ENCODE measurements at places on chromosomes 6 and 20. TPM values are rescaled to one million over a fixed set of nuclear protein-coding genes. Genes with fewer than 3 reads are reported as not detected.

SNRPB gene
- total RNA-seq: 789 TPM

DNA sequence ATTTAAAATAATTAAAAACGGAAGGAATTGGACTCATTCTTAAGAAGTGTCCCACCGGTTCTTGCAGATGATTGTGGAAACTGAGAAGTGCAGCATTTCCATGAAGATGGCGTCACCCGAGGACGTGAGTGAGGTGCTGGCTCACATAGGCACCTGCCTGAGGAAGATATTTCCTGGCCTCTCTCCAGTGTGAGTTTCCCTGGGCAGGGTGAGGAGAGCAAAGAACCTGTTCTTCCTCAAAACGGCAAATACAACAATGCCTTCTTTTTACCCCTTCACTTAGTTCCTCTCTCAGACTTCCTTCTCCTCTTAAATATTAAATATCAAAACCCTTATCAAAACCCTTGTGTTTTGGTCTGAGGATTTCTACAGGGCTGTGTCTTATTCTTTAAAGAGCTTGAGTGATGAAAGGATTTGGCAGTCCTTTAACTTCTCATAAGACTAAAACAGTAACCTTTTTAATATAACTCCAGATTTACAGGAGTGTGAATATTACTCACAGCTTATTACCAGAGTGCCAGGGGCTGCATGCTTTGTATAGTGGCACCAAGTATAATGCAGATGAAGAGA is 156.3 kb downstream of the CARMIL1 start:
- no peak for DNase-seq

SIRPB2 gene
- total RNA-seq: not detected

DEFB129 gene
- total RNA-seq: not detected

GRCh38 chr6:14458669-14459266 is 341.2 kb downstream of the CD83 start:
- no peak for DNase-seq

DNA sequence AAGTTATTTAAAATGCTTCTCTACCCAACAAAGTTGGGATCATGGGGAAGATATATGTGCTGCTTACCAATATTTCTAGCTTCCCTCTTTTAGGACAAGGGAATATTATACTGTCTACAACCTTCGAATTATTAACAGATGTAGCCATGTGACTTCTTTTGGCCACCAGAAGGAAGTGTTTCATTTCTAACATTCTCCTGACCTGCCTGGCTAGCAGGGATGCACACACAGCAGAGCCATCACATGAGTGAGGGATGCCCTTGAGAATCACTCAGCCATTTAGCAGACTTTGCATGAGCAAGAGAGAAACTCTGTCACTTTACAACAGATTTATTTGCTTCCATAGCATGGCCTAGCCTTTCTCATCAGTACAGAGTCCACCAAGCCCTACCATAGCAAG is 230.7 kb upstream of the MARCKS start:
- DNase-seq: no peak

DNA sequence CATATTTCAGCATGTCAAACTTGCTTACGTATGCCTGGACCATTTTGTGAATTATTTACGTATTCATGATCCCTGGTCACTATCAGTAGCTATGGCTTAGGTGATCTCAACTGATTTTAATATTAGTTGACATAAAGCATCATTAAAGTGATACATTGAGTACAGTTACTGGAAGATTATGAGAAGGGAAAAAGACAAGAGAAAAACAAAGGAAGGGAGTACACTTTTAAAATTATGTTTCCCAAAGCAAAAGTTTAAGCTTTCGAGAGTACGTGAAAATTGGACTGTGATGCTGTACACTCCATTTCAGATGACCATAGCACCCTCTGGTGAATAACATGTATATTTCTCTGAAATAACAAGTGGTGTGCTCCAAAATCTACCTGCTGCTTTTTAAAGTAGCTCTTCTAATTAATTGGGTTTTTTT is 215.0 kb upstream of the HSF2 start:
- no peak for DNase-seq

GRCh38 chr20:50920997-50921396 is 10.2 kb downstream of the ADNP start:
- DNase-seq: no peak

- no peak for DNase-seq
These were observed 76.7 kb downstream of the PREP start for GRCh38 chr6:105326216-105326615.

PACSIN1 gene
- total RNA-seq: 3.4 TPM

DNA sequence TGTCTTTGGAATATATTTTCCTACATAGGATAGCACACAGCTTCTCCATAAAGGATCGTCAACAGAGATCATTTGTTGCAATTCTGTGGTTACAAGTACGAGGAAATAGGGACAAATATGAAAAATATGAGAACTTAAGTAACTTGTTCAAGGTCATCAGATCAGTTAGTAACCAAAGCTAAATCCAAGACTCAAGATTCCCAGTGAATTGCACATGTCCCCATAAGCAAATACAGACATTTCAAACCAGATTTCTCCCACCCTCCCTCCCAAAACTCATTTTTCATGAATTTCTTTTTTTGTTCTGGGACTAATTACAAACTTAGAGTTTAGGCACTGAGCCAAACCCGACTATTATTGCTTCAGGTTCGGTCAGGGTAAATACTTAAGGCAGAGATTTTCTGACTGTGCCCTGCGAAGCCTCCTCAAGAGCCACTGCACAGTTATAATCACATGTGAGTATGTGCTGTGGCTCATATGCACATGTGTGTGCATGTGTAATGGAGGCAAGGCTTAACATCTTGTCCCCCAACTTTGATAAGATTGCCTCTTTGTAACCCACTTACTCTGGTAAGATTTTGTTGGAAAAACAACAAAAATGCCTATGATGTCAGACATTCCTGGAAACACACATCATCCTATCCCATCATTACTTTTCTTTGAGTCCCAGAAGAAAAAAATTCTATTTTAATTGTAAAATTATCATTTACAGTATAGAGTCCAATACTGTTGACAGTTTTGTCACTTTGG is 216.2 kb downstream of the CD83 start:
- DNase-seq: no peak

DNA sequence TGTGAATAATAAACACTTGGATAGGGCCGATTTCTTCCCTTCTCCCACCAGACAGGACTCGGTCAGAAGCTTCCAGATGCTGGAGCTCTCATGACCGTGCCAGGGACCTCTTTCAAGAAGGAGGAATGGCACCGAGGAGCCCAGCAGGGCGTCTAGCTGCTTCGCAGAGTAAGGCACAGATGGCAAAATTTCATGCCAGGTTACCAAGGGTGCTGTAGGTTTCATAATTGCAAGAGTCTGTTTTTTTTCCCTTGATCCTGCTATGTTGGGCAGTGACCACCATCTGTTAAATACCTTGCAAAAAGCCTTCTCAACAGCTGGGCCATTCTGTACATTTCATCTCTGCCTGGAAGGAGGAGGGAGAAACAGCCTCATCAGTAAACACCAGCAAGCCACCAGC is 111.8 kb downstream of the EDN3 start:
- DNase-seq: no peak

DNA sequence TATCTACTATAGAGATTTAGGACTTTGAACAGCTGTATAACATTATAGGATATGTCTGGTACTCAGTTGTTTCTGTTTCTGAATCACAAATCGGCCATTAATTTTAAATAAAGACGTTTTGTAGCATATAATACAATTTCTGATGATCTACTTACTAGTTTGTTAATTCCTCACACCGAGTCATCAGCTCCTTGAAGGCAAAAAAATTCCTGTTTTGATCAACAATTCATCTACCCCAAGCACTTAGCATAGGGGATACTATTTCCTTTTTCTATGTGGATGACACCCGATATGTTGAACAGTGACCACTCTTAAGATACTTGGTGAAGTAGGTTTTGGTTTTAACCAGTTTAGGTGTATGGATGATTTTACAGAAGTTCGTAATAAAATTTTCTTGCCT is 107.3 kb downstream of the NCOA3 start:
- DNase-seq: no peak

MYB gene
- total RNA-seq: 1.8 TPM

- no peak for DNase-seq
These were observed 6.8 kb upstream of the BTN1A1 start for GRCh38 chr6:26493258-26493657.

TRIM38 gene
- total RNA-seq: 2.3 TPM

GRCh38 chr6:144519426-144519825 is 234.3 kb downstream of the UTRN start:
- DNase-seq: no peak

LAMA5 gene
- total RNA-seq: 61.0 TPM

DNA sequence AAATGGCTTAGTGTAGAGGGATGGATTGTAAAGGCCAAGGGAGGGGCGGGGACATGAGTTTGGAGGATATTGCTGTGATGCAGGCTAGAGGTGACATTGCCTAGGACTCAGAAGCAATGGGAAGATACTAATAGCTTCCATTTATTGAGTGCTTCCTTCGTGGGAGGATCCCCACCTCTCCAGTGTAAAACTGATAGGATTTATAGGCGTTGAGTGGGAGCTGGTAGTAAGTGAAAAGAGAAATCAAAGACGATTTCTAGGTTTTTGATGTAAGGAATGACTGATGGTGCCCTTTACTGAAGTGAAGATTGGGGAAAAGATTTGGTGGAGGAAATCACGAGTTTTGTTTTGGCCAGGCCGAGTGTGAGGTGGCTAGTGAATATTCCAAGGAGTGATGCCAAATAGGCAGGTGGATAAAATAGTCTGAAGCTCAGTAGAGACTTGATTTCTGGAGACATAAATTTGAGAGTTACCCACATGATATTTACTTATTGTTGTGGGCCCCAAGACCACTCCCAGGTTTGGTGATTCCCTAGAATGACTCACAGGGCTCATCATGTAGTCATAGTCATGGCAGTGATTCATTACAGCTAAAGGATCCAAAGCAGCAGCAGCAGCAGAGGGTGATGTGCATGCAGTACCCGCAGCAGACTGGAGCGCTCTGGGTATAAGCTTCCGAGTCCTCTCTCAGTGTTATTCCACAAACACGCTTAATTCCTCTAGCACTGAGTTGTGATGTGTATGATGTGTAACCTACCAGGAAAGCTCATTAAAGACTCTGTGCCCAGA is 10.2 kb downstream of the RPRD1B start:
- DNase-seq: no peak

GRCh38 chr6:89269252-89269651 is 45.8 kb downstream of the GABRR2 start:
- no peak for DNase-seq

OR2H1 gene
- total RNA-seq: not detected

GRCh38 chr6:82178077-82178758 is 69.3 kb downstream of the IBTK start:
- DNase-seq: no peak

LINC00237 gene
- 3.7 TPM for total RNA-seq

DNA sequence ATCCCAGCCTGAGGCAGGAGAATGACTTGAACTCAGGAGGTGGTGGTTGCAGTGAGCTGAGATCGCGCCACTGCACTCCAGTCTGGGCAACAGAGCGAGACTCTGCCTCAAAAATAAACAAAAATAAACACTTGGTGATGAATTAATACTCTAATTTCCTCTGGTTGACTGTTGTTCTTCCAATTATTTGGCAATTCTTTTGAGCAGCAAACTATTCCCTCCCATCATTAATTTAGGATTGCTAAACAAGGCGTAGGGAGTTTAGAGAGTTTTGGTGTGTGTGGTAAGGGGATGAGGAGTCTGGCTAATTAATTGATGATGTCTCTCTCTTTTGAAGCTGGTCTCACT is 2.7 kb upstream of the ID1 start:
- DNase-seq: no peak

PGBD1 gene
- total RNA-seq: 6.3 TPM

GRCh38 chr6:582370-582769 is 74.5 kb downstream of the HUS1B start:
- peak; percentile 83 for DNase-seq

DNA sequence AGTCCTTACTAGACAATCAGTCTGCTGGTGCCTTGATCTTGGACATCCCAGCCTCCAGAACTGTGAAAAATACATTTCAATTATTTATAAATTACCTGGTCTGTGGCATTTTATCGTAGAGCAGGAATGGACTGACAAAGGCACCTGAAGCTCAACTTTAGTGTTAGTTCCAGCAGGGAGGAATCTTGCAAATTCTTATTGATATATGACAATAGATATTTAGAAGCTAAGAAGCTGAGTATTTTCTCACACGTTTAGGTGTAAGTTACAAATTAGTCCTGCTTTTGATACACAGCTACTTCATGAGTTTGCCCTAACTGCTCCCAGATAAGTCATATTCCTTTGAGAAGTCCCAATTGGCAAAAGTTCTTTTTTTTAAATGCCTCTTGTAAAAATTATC is 138.0 kb upstream of the ZNF217 start:
- DNase-seq: no peak

TTK gene
- 97.9 TPM for total RNA-seq

- DNase-seq: peak; percentile 77
These were observed 83.6 kb downstream of the MRPL14 start for GRCh38 chr6:44043479-44044153.

HSPA12B gene
- total RNA-seq: 0.97 TPM

DIDO1 gene
- total RNA-seq: 53.2 TPM

NCOA3 gene
- total RNA-seq: 10.1 TPM

DNA sequence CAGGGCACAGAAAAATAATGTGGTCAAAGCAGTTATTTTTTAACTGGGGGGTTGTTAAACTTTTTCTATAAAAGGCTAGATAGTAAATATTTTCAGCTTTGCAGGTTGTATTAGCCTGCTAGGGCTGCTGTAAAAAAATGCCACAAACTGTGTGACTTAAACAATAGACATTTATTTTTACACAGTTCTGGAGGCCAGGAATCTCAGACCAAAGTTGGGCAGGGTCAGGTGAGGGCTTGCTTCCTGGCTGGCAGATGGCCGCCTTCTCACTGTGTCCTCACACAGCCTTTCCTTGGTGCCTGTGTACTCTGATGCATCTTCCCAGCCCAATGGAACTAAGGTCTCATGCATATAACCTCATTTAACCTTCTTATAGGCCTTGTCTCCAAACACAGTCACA is 294.7 kb downstream of the PTPRT start:
- DNase-seq: no peak

HMGCLL1 gene
- 0.41 TPM for total RNA-seq

GRCh38 chr20:4813863-4814695 is 92.4 kb downstream of the PRND start:
- no peak for DNase-seq

ISM1 gene
- not detected for total RNA-seq

DNA sequence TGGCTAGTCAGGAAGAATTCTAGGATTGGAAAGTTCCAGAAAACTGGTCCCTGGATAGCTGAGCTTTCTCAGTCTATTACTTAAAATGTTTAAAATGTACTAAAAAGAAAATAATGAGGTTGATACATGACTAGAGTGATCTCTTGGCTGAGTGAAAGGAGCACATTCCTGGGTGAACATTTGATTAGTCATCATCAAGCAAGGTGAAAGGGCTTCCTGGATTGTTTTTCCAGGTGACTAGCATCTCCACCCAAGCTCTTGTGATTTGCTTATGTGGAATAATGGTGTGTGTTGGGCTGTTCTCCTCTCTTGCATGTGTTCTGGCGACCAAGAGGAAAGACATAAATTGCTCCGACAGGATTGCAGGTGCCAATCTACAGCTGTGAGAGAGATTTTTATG is 42.9 kb downstream of the PKIB start:
- DNase-seq: no peak

- DNase-seq: no peak
These were observed 67.4 kb upstream of the BHLHE23 start for GRCh38 chr20:63074182-63074581.

ZMYND8 gene
- total RNA-seq: 36.2 TPM

KCNK17 gene
- total RNA-seq: 1.4 TPM

TMEM170B gene
- total RNA-seq: 3.1 TPM

GRCh38 chr6:22925920-22926789 is 356.8 kb downstream of the HDGFL1 start:
- no peak for DNase-seq

GRCh38 chr6:70901324-70901723 is 55.5 kb downstream of the B3GAT2 start:
- no peak for DNase-seq

ENPP4 gene
- total RNA-seq: 3.0 TPM

CLIC5 gene
- total RNA-seq: not detected

All from H7 (cell line).